ENCODE measurements at places on chromosomes 13 and 19. TPM values are rescaled to one million over a fixed set of nuclear protein-coding genes. Genes with fewer than 3 reads are reported as not detected.

Gene KLK15
- total RNA-seq = not detected

Gene CAMSAP3
- 0.73 TPM for total RNA-seq

Gene PRR22
- 1.7 TPM for total RNA-seq

Gene FGF9
- 7.8 TPM for total RNA-seq

Gene SLC10A2
- not detected for total RNA-seq

Gene TEX29
- 0.41 TPM for total RNA-seq

Gene C19orf73
- 1.6 TPM for total RNA-seq
